ENCODE measurements at places on chromosomes 1 and 21.
A peak's percentile ranks its signal among the peaks of the same experiment; 100 is the strongest.

DNA sequence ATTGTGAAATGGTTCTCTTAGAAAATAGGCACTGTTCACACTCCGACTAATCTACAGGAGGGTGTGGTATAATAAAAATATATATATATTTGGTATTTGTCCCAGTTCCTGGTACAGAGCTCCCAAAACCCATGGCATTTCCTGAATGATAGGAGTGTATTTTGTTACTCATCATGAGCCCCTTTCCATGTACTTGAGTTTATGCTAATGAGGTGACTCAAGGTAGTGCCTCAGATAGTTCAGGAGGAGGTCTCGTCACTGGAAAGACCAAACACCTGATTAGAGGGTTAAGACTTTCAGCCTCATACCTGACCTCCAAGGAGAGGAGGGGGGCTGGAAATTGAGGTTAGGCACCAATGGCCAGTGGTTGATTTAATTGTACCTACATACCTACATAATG, 57.9 kb downstream of the TTC3 start:
- no peak for DNase-seq

- DNase-seq = no peak
These were observed 122.5 kb upstream of the ZBTB40 start for GRCh38 chr1:22329148-22329515.

DNA sequence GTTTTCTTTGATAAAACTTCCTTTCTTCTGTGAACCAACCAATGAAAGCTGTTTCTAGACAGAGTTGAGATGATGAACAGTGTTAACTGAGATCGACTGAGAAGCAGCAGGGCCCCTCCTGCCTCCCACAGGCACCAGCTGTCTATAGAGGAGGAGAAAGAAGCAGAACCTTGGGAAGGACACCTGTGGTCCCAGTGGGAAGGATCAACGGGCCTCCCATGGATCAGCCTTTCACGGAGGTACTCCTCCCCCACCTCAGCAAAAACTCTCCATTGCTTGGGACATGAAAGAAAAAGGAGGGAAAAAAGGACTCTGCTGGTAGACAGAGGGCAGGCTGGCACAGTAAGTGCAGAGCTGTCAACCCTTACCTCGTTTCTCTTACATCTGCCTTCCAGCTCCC, 40.5 kb downstream of the PLPPR5 start:
- peak; percentile 4 for DNase-seq

DNA sequence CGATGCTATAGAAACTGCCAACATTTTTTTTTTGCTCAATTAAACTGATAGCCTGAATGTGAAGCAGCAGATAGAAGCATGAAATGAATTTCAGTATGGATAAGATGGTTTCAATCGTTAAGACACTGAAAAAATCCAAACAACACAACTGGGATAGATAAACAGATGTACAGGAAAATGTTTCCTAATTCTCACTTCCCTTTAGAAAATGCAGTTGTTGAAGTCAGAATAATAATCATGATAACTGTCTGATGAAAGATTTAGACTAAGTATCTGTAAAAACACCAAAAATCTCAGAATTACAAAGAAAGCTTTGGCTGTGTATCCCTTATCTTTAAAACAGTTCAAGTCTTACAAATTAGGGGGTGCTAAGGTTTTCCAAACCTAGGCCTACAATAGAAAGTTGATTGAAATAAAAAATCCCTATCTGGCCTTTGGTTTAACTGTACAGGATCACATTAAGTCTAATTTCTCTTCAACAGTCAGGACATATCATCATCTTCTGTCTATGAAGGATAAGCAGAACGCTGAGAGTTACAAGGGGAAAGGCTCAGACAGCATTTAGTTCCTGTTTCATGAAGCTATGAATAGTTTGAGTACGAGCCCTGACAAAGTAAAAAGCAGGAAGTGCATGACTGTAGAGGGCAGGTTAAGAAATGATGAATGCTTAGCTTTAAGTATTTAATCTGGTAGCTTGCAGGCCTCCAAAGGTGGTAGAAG, 203.2 kb downstream of the APP start:
- peak; percentile 90 for DNase-seq

DNA sequence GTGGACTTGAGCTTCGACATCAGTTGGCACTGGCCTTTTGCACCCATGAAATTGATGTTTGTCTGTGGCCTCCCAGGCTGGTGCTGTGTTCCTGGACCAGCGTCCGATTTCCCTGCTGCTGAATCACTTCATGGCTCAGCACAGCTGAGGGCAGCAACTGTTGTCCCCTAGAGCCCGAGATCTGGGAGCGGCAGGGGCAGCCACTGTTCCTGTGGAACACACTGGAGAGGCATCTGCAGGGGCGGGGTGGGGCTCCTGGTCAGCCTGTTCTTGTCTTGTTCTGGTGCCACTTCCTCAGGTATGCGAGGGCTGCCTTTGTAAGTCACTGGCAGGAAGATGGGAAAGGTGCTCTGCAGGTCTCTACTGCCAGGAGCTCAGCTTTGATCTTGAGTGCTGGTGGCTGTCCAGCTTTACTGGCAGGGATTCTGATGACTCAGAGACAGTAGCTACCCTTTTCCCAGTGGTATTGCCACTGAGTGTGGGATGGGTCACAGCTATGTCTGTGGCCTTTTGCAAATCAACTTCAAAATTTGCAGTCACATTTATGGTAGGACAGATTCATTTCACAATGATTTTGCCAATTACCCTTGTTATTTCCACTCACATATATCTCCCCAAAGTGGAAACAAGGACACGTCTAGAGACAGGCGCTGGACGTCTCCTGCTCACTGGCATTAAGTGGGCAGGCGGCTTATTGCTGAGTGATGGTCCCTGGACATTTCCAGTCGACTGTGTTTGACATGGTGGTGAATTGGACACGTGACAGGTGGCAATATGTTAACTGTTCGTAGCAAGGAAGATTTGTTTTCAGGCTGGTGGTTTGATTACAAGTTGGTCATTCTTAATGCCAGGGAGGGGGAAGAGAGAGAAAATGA, 15.3 kb downstream of the AGPAT3 start:
- no peak for DNase-seq

DNA sequence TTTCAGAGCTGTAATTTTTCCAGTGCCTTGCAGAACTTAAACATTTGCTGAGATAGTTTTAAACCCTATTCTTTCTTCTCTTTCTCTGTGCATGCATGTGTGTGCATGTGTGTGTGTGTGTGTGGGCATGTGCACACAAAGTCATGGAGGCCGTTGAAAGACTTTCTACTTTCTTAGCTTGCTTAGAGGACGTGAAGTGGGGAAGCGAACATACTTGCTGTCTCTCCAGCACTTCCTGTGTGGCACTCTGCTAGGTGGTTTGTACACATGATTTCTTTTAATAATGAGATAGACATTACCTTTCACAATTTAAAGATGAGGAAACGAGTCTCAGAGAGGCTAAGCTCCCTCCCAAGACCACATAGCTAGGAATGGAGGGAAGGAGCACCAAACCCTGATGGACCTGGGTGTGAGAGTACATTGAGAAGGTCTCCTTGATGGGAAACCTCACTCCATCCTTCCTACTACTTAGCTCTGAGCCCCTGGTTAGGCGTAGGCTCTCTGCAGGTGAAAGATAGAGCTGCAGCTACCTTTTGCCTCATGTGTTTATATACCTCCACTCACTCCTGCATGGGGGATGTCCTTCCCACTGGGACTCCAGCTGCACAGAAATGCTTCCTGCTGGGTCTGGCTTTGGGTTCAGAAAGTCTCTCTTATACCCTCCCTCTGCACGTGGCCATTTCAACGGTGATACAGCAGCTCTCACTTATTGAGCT, 101.9 kb upstream of the USP24 start:
- DNase-seq = peak; percentile 52

- no peak for DNase-seq
These were observed 1.3 kb upstream of the XKR8 start for GRCh38 chr1:27958513-27958912.

DNA sequence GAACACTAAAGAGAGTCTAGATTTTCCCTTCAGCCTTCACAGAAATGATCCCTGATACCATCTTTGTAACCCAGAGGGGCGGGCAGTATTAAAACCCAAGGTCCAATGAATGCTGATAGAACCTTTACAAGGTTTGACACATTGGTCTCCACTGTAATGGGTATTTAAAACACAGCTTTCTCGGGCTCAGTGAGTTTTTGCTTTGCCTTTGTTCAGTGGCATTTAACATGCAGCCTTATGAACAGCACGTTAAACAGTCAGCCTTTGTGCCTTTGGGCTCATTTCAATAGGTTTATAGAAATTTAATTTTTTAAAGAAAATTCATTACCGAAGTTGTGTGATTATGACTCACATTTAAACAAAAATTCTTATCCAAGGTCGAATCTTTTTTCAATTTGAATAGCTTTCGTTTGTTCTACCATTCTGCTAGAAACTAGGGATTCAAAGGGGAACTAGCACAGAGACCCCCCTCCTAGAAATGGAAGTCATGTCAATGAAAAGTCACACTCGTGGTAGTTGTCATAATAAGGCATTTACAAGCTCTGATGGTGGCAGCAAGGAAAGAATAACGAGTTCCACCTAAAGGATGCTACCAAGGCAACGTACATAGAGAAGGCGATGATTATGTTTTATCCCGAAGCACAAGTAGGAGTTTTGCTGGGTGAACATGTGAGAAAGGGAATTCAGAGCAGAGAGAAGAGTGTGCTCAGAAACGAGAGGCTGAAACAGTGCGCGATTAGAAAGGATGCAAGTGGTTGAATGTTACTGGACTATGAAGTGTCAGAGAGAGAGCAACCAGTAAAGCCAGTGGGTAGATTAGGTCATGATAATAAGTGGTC, 66.2 kb downstream of the SGIP1 start:
- no peak for DNase-seq

DNA sequence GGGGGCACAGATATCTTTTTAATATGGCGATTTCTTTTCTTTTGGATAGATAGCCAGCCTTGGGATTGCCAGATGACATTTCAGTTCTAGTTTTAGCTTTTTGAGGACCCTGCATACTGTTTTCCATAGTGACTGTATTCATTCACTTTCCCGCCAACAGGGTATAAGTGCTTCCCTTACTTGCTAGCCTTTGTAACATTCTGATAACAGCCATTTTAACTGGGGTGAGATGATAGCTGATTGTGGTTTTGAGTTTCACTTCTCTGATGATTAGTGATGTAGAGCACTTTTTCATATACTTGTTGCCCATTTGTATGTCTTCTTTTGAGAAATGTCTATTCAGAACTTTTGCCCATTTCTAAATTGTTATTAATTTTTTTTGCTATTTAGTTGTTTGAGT, 151.9 kb downstream of the NTPCR start:
- DNase-seq = no peak

GRCh38 chr1:32241001-32241763, 5.8 kb upstream of the FAM167B start:
- DNase-seq = peak; percentile 70

GRCh38 chr1:192557841-192558595, 17.6 kb upstream of the RGS1 start:
- DNase-seq = no peak

DNA sequence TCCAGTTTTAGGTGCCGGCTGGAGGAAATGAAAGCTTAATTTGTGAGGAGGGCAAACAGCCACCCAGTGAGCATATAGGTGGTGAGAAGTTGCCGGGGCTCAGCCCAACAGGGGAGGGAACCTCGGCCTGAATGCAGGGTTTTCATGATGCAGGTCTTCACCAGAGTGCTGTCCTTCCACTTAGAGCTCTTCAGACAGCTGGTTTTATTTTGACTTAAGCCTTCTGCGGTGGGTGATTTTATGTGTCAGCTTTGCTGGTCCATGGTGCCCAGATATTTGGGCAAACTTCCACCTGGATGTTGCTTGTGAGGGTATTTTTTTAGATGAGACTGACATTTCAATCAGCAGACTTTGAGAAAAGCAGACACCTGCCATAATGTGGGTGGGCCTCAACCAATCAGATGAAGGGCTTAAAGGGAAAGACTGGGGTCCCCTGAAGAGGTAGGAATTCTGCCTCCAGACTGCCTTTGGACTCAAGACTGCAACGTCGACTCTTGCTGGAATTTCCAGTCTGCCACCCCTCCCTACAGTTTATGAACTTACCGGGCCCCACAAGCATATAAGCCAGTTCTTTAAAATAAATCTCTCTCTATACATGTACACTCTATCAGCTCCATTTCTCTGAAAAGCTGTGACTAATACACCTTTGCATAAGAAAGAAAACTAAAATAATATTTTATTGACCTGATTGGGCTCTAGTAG, 72.8 kb downstream of the RHOU start:
- DNase-seq = no peak

- DNase-seq = peak; percentile 60
These were observed 173.6 kb downstream of the RERE start for GRCh38 chr1:8643542-8644536.

- DNase-seq = no peak
These were observed 279.8 kb downstream of the PBX1 start for GRCh38 chr1:164838786-164839185.

- no peak for DNase-seq
These were observed 81.6 kb upstream of the ACTL8 start for GRCh38 chr1:17673329-17674072.

- no peak for DNase-seq
These were observed 14.5 kb downstream of the NLRP3 start for GRCh38 chr1:247430434-247430833.

GRCh38 chr1:71068325-71069240, 12.3 kb downstream of the ZRANB2 start:
- no peak for DNase-seq

DNA sequence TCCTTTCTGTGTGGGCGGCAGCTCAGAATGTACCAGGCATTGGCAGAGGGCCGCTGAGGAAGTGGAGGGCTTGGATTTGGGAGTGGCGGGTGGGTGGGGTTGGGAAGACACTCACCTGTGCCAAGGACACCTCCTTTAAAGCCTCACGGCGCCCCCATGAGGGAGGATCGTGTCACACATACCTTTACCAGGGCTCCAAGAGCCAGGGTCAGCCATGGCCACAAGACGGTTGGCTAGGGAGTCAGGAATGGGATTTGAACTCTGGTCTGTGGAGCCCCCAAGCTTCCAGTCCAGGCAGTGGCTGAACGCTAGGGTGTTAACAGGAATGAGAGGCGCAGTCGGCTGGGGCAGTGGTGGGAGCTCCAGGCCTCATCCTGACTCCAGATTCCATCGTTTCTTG, 4.6 kb downstream of the NBL1 start:
- no peak for DNase-seq

DNA sequence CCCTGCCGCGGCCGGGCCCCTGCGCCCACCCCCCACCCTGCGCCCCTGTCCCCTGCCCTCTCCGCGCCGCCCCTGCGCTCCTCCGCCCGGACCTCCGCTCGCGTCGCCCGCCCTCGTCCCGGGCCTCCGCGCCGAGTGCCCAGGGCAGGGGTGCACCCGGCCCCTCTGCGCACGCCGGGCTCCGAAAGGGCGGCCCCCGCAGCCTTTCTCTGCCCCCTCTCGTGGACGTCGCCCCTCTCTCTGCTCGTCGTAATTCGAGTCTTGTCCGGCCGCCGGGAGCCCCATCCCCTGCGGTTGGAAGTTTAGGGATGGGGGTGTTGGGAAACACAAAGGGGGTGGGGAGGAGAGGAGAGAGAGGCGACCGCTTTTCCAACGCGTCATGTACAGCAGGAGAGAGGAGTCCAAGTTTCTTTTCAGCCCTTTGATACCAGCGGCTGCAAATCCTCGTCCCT, 407 bp downstream of the GALNT2 start:
- DNase-seq = no peak

DNA sequence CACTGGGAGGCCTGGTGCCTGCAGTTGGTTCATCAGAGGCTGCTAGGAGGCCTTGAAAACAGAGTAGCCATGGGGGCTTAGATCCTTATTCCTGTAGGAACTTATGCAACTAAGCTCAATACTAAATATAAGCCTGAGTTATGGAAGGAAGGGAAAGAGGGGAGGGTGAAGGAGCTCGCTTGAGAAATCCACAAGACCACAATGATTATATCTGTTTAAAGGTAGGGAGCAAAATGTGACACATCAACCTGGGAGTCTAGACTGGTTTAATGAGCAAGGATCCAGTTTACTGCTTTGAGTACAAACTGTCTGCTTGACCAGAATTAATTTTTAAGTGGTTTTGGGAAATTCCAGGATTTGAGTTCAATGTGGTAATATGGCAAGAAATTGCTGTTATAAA, 20.4 kb upstream of the ANGPTL7 start:
- DNase-seq = no peak
